ENCODE measurements at places on chromosomes 1 and 21. TPM values are rescaled to one million over a fixed set of nuclear protein-coding genes. Genes with fewer than 3 reads are reported as not detected.

Gene GPR157
- 15.3 TPM for total RNA-seq

Gene SIM2
- total RNA-seq, result 0.20 TPM

Gene SPATA45
- total RNA-seq, result 0.96 TPM

Gene TSACC
- not detected for total RNA-seq

GRCh38 chr1:15624133-15624714 is 7.0 kb downstream of the DDI2 start:
- DNase-seq, result no peak

DNA sequence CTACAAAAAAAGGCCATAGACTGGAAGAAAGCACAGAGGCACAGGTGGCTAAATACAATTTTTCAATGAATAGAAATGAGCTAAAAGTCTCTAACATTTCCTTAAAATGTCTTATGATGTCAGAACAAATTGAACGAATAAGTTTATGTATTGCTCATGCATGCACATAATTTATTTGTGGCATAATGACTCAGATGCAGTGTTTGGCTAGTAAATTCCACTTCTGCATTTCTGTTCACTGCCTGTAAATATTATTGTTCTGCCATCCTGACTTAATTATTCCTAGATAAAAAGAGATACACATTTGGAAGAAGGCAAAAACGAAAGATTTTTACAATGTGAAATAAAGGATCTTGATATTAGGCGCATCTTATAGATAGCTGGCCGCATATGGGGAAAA is 26.6 kb upstream of the EXO1 start:
- no peak for DNase-seq

- no peak for DNase-seq
These were observed 27.1 kb downstream of the RNF115 start for GRCh38 chr1:145796753-145797152.

GRCh38 chr1:75327395-75327794 is 193.2 kb downstream of the LHX8 start:
- no peak for DNase-seq

DNA sequence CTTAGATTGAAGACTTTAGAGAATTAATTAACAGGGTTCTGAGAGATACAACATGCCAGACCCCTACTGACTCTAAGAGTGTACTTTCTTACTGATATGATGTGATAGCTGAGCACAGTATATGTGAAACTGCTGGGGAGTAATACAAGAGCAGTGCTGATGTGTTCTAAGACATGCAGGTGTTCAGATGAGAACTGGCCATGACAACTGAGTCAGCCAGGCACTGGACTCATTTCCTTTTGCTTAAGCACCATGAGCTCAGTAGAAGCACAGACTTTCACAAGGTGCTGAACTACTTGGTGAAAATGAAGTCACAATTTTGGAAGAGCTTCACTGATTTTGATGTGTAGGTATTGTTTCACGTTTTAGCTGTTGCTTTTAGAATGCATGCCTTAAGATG is 15.9 kb upstream of the POGZ start:
- no peak for DNase-seq

DNA sequence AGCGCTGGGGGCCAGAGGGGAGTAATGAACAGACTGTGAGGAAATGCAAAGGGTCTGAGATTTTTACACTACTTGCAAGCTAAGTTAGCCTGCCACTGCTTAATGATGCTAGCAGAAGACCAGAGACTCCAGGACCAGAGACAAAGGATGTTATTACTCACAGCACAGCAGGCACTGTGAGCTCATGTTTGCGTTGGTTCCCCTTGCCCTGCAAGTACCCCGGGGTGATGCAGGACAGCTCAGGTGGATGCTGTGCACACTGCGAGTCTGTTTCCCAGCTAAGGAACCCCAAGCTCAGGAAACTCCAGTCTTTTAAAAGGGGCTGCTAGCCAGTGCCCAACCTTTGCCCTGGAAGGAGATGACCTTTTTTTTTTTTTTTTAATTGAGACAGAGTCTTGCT is 1.2 kb downstream of the FHAD1 start:
- DNase-seq, result no peak

- no peak for DNase-seq
These were observed 12.0 kb upstream of the ADORA3 start for GRCh38 chr1:111515291-111516004.

GRCh38 chr1:188432427-188432826 is 1603.7 kb downstream of the PLA2G4A start:
- no peak for DNase-seq
